ENCODE measurements at places on chromosomes 6 and 20.

GRCh38 chr6:170037541-170038250 is 253.2 kb downstream of the DLL1 start:
- no peak for DNase-seq

GRCh38 chr6:129499843-129500219 is 210.1 kb downstream of the ARHGAP18 start:
- DNase-seq: no peak

- DNase-seq: peak; percentile 49
Observed at GRCh38 chr20:63360850-63361518, at the start of gene CHRNA4. CHRNA4 (minus strand) TSS chr20:63361349; CDS start chr20:63361165, 184 bp downstream.

- DNase-seq: no peak
Observed at GRCh38 chr6:110345025-110345424, 13.1 kb downstream of the METTL24 start.

- DNase-seq: no peak
Observed at GRCh38 chr6:111871207-111871606, 2.0 kb downstream of the FYN start.

DNA sequence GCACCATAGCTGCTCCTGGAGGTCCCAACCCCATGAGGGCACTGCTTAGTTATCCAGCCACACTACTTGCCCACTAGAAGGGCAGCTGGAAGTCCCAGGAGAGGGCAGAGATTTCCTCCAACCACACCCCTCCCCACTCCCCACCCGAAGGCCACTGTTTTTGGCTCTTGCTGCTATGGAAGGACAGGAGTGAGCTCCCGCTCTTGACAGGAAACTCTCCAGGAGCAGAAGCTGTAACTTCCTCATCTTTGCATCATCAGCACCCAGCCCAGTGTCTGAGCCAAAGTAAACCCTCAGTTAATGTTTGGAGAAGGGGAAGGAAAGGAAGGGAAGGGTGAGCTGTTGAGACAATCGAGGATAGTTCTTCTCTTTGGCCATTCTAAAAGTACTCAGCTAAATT is 120.7 kb downstream of the MTFR2 start:
- no peak for DNase-seq

DNA sequence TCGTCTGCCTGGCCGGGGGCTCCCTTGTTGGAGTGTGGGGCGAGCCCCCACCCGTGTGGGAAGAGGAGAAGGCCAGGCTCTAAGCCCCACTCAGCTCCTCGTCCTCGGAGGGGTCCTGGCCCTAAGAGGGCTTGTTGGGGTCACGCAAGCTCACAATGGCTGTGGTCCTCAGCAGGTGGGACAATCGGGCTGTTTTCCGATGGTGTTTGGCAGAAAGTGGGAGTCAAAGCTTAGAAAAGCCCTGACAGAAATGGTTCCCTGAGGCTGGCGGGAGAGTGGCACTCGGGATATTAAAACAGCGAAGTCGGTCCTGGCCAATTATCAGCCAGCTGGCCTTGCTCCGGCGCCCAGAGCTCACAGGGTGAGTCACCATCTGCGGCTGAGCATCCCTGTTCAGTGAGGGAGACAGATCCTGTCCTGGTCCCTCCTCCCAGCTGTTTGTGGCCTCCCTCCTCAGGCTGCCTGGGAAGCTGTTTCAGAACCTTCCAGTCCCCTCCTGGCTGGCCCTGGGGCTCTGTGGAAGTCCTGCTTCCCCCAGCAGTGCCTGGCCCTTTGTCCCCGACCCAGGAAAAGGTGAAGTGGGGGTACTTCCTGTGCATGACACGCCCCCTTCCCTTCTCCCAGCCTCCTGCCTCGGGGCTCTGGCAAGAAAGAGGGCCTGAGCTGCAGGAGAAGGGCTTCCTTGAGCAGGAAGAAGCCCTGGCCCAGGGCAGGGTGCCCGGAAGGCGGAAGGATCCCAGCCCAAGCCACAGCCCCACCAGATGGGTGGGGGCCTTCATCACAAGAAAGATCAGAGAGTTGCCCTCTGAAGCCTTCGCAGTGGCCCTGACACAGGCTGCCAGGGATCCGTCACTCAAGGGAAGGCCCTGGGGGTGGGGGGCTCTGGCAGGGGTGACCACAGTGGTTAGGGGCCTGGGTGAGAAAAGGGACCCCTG is 53.6 kb upstream of the BHLHE23 start:
- peak; percentile 70 for DNase-seq

DNA sequence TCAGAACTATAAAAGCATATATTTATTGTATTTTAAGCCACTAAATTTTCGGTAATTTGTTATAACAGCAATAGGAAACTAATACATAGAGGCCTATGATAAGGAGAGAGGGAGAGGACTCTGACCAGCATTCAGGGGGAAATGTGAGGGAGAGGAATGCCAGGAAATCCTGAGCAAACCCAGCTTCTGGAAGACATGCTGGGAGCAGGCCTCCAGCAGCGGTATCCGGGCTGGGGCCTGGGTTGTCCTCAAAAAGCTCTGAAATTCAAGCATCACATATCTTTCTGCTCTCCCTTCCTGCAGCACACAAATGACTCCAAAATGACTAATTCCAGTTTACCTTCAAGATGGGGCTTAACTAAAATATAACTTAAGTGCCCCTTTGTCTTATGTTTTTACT is 33.4 kb upstream of the RIMS1 start:
- DNase-seq: no peak

DNA sequence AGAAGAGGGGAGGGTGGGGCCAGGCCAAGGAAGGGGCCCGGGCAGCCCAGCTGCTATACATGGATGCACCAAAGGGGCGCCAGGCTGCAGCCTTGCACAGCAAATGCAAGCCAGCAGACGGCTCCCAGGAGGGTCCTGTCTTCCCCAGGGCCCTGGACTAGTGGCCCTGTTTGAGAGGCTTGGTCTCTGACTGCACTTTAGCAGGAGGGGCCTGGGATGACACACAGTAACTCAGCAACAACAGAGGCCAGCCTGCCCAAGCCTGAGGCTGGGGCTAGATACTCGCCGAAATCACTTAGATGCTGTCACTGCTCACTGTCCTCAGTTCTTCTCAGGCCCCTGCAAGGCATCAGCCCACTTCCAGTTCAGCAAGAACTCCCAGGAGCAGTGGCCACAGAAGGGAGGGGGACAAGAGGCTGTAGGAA is 73.5 kb downstream of the TRAM2 start:
- peak; percentile 39 for DNase-seq

DNA sequence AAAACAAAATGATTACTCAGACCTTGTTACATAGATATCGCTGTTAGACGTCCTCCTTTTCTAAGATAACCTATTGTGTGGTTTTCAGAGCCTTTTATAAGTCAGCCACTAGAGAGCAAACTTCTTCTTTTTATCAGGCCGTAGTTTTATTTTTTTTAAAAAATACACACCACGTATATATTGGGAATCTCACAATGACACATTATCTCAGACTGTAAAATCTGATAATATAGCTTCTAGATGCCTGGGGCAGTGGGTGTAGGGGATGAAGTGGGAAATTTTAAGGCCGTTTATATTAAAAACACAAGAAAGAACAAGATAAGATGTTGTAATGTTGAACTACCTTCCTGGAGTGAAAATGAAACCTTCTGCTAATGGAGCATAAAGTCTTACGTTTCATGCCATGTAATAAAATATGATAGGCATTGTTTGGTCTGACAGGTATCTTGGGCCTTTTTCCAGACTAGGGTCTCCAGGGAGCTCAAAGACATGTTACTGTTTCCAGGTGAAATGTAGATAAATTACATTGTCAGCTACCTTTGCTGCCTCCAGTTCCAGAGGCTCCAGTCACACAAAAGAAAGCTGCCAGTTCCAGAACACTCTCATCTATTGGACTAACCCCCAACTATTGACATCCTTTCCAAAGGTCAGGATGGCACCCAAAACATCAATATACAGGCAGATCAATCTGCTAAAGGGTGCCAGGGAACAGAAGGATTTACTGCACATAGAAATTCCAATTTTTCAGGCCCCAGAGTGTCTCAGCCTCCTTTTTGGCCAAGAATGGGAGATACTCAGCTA is 130.2 kb upstream of the AKIRIN2 start:
- peak; percentile 73 for DNase-seq

DNA sequence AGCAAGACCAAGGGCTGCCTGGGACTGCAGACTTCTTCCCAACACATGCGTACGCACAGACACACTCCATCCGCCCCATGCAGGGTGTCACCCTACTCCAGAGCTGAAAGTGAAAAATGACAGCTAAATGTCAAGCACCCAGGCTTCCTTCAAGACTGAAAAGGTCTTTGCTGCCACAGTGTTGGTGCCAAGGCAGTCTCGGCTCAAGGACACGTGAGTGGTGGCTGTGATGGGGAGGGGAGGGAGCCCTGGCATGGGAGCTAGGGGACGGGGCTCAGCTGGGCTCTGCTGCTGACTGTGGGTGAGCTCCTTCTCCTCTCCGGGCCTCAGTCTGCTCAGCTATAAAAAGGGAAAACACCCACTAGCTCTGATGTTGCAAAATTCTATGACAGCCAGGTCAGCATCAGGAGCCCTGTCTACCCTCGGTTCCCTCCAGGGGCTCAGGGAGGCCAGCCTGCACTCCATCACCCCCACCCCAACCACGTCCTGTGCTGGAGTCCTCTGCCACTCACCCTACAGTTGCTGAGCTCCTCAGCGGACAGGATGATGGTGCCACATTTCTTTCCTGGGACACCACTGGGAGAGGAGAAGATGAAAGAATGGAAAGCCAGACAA is 47.6 kb downstream of the CPNE5 start:
- DNase-seq: peak; percentile 51

DNA sequence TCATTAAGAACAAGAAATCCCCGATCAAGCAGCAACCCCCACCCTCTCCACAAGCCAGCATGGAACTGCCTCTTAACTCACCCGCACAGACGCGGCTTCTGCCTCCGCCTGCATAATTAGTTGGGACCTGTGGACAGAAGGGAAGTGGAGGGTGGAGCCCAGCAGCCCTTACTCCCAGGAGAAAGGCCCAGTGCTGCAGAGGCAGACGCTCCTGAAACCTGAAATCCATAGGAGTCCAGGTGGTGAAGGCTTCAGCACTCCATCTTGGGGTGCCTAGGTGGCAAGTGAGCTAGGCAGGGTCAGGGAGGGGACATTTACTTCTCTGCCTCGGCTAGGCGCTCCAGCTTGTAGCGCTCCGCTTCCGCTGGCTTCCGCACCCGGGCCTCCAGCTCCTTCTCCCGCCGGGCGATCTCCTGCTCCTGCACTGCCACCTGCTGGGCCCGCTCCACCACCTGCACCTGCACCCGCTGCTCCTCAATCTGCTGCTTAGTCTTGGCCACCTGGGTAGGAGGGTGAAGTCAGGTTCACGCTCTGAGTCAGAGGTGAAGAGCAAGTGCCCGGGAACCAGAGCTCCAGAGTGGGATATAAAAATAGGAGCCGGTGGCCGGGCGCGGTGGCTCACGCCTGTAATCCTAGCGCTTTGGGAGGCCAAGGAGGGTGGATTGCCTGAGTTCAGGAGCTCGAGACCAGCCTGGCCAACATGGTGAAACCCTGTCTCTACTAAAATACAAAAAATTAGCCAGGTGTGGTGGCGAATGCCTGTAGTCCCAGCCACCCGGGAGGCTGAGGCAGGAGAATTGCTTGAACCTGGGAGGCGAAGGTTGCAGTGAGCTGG is 10.7 kb downstream of the TUBB start:
- peak; percentile 79 for DNase-seq

- DNase-seq: no peak
Observed at GRCh38 chr6:115922971-115923370, 137.7 kb downstream of the FRK start.

DNA sequence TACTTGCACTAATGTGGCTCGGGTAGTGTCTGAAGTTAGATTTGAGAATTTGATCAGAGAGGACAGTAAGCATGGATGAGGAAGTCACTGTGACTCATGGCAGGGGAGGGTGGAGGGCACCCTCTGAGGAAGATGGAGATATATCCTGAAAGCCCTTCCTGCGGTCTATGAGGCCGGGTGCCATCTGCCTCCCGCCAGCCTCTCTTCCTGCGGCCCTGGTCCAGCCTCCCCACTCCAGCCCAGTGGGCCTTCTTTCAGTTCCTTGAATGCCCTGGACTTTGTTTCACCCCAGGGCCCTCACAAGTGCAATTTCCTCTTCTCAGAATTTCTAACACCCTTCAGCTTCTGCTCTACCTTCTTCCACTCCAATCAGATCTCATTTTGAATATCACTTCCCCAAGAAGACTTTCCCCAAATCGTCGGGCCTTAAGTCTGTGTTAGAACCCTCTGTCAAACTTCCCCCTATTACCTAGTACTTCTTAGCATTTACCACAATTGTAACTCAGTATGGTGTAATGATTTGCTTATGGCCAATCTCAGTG is 20.2 kb upstream of the TNFAIP3 start:
- DNase-seq: no peak

- DNase-seq: no peak
Observed at GRCh38 chr6:148693882-148694484, 52.8 kb upstream of the UST start.

GRCh38 chr6:83047065-83047754 is 18.4 kb downstream of the UBE3D start:
- DNase-seq: peak; percentile 35

GRCh38 chr20:44736170-44737021 is 9.3 kb upstream of the KCNK15 start:
- DNase-seq: peak; percentile 80

DNA sequence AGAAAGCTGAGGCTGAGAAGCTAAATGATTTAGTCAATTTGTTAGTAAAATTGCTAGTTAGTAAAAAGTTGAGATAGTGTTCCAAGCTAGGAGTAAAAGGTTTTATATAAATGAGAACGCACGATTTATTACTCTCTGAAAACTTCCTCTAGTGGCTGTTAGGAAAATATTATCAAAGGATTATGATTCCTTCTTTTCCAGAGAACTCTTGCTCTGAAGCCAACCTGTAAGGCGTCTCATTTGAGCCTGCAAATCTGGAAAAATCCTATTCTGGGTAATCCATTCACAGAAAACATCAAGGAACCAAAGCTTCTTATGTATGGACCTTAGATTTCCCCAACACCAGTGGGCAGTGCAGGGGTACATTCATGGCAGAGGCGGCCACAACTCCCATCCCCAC is 252.7 kb downstream of the SOD2 start:
- no peak for DNase-seq

GRCh38 chr6:26335631-26336323 is 29.2 kb upstream of the BTN3A2 start:
- no peak for DNase-seq

- DNase-seq: peak; percentile 56
Observed at GRCh38 chr6:75206576-75207342, 906 bp upstream of the COL12A1 start.

- DNase-seq: no peak
Observed at GRCh38 chr6:37723016-37723415, 25.3 kb upstream of the MDGA1 start.
